ENCODE measurements at places on chromosomes 3 and 15. TPM values are rescaled to one million over a fixed set of nuclear protein-coding genes. Genes with fewer than 3 reads are reported as not detected.

GRCh38 chr3:48427630-48427962 is 2.3 kb downstream of the PLXNB1 start:
- no peak for DNase-seq

- no peak for DNase-seq
Observed at GRCh38 chr3:119222391-119222790, 18.3 kb downstream of the B4GALT4 start.

DNA sequence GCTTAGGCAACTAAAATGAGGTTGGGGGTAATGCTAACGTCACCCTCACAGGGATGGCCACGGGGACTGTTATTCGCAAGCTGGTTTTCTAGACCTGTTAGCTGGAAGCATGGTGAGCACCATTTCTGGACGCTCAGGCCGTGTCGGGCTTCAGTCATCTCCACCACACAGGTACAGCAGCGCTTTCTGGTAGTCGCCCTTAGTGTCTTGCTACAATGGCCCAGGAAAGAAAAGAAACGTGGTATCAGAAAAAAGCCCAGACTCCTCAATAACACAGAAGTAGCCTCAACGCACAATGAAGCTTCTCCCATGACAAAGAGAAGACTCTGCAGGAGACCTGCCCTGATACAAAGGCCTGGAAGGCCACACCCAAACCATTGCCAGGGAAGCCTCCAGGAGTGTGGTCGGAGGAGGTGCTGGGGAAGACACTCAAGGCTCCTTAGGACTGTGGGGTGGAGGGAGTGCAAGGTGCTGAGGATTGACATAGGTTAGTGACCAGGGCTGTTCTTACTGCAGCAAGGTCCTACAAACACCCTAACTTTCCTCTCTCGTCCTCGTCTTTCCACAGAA is 50.2 kb downstream of the ANXA2 start:
- no peak for DNase-seq

GRCh38 chr3:36480911-36481648 is 100.8 kb downstream of the STAC start:
- no peak for DNase-seq

GRCh38 chr15:66883284-66883911 is 181.4 kb downstream of the SMAD6 start:
- DNase-seq: peak; percentile 58

GRCh38 chr15:31396881-31397560 is 70.4 kb downstream of the KLF13 start:
- peak; percentile 98 for DNase-seq

DNA sequence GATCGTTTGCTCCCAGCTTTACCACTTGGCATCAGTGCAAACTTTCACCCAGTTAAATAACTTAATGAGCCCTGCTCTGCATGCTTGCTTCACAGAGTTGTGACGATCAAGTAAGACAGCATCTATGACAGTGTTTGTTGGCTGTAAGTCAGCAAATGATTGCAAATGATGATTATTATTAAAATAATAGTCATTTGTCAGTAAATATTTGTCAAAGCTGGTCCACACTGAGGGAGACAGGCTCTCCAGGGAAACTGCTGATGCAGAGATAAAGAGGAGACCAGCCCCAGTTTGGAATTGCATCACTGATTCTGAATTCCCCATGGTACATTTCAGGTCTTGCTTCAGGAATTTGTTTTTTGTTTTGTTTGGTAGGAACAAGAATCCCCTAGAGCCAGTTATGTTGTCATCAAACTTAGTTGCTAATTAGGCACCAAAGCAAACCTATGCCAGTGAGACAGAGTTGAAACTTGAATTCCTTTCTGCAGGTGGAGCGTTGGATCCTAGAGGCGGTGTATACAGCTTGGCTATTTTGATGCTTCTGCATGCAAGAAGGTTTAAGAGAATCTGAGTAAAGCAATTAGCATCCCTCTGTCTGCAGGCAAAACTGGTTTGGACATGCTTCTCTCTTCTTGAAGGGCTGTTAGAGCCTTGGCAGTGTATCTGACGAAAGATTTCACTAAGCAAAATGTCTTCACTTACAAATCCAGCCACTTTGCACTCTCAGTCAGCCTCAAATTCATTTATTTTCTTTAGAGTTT is 338.6 kb upstream of the TPRG1 start:
- DNase-seq: no peak

DNA sequence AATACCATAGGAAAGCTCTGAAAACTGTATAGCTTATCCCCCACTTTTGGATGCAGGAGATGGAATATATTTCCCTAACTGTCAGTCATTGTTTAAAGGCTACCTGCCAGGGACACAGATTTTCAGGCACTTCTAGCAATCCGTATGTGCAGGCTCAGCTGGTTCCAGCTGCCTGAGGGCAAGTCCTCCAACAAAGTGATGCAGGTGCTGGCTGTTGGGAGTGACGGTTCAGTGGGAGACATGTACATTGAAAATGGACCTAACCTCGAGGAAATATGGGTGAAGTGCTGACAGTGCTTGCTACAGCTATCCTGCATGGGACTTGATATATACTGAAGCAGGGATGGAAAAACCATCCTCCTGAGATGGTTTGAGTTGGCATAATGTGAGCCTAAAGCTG is 153.1 kb upstream of the GAP43 start:
- DNase-seq: no peak

DNA sequence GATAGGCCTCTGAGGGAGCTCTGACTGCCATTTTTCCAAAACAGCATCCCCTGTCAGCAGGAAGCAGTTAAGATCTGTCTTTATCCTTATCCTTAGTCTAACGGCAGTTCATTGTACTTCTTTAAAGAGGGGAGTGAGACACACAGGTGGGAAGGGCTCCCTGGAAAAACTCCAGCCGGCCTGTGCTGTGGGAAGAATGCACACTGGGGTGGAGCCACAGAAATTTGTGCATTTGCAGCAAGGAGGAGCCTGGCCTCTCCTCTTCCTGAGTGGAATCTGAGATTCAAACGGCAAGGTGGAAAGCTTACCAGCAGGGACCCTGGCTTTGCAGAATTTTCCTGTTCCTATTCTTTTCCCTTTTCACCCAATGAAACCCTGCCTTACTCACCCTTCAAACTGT is 1209.4 kb downstream of the ROBO2 start:
- DNase-seq: no peak

- DNase-seq: no peak
Observed at GRCh38 chr15:100687582-100688141, 85.3 kb downstream of the ASB7 start.

GRCh38 chr3:146250449-146251382 is at the start of gene PLSCR4:
TSS of gene PLSCR4 (minus strand) at chr3:146251105. CDS start at chr3:146222071, 29,034 bp downstream.
- peak; percentile 96 for DNase-seq

- DNase-seq: no peak
Observed at GRCh38 chr15:97678656-97679055, 281.8 kb upstream of the ARRDC4 start.

DNA sequence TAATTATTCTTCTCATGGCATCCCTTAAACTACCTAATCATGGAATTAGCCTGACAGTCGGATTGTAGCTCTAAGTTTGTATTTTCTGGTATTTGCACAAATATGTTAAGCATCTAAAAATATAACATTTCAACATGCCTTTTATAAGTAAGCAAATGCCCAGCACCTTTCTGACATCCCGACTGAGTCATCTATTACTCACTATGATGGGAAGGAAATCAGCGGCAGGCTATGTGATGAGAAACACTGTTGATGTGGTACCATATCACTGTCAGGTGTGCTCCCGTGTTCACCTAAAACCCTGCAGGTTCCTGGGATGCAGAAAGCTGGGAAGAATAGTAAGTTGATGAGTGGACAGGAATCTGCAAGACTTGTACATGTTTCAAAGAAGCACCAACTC is 367.8 kb upstream of the IL12A start:
- DNase-seq: no peak

- peak; percentile 21 for DNase-seq
Observed at GRCh38 chr15:90031231-90031791, 30.2 kb downstream of the ZNF710 start.

- DNase-seq: no peak
Observed at GRCh38 chr15:67174864-67175573, 79.4 kb downstream of the AAGAB start.

- no peak for DNase-seq
Observed at GRCh38 chr15:47727676-47728075, 10.4 kb downstream of the SEMA6D start.

- no peak for DNase-seq
Observed at GRCh38 chr15:62945760-62946159, 96.8 kb upstream of the TPM1 start.

- DNase-seq: no peak
Observed at GRCh38 chr3:2094941-2095340, 3.7 kb upstream of the CNTN4 start.

The SERPINI2 gene
- 1.5 TPM for total RNA-seq

The MKRN2OS gene
- total RNA-seq: 0.47 TPM

The CHST14 gene
- total RNA-seq: 17.3 TPM

The TLR9 gene
- total RNA-seq: 0.29 TPM

The TRIM71 gene
- 2.6 TPM for total RNA-seq

The TIMP4 gene
- total RNA-seq: 4.7 TPM
